ENCODE measurements at places on chromosomes 12 and 14. TPM values are rescaled to one million over a fixed set of nuclear protein-coding genes. Genes with fewer than 3 reads are reported as not detected.

DNA sequence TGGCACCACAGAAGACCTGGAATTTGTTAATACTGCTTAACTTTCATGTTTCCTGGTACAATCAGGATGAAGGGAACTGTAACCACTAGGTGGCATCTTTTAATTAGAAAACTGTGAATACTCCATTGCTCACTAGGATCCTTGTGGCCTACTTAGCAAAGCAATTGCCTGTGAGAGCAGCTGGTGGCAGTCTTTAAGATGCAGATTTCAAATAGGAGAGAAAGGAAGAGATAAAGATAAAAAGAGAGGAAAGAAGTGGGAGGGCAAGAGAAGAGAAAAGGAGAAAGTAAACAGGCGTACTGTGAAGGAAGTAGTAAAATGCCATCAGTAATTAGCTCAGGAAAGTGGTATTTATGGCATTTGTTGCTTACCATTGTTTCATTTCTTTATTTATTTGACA lies 114.5 kb downstream of the RAD51B start:
- peak; percentile 74 for ATAC-seq

DNA sequence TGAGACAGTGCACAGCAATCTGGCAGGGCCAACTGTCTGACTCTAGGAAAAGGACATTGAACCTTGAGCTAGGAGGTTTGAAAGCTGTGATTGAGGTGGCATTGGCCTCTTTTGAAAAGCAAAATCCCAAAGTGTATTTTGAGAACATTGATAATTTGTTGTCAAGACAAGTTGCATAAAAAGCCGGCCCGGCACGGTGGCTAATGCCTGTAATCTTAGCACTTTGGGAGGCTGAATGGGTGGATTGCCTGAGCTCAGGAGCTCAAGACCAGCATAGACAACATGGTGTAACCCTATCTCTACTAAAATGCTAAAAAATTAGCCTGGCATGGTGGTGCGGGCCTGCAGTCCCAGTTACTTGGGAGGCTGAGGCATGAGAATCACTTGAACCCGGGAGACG lies 331.6 kb downstream of the DUSP6 start:
- ATAC-seq = no peak

Gene GALNT16
- 15.0 TPM for total RNA-seq

- no peak for ATAC-seq
Measured at GRCh38 chr14:20470603-20470901, 1.3 kb downstream of the PNP start.

Gene VSX2
- 0.37 TPM for total RNA-seq

Gene ACSM4
- total RNA-seq = not detected

GRCh38 chr12:131944601-131945251 lies 5.0 kb upstream of the EP400 start:
- ATAC-seq = no peak

DNA sequence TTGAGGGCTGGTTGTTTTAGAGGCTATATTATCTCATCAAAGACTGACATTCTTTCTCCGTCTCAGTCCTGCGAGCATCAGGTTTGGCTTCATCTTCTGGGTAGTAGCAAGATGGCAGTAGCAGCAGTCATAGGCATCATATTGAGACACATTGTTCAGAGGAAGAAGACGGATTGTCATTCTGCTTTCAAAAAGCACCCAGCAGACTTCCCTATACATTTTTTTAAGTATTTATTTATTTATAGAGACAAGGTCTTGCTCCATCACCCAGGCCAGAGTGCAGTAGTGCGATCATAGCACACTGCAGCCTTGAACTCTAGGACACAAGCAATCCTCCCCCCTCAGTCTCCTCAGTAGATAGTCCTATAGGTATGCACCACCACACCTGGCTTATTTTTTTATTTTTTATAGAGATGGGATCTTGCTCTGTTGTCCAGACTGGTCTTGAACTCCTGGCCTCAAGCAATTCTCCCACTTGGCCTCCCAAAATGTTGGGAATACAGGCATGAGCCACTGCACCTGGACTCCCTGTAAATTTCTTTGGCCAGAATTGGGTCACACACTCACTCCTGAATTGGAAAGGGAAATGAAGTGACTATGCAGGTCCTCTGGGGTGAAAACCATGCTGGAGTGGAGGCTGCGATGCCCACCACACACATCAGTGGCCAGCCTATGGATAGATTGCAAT lies 125.4 kb downstream of the SLC38A6 start:
- ATAC-seq = no peak

Gene KLRF1
- total RNA-seq = not detected

GRCh38 chr14:20460458-20461224 lies 593 bp downstream of the PIP4P1 start:
- peak; percentile 10 for ATAC-seq

DNA sequence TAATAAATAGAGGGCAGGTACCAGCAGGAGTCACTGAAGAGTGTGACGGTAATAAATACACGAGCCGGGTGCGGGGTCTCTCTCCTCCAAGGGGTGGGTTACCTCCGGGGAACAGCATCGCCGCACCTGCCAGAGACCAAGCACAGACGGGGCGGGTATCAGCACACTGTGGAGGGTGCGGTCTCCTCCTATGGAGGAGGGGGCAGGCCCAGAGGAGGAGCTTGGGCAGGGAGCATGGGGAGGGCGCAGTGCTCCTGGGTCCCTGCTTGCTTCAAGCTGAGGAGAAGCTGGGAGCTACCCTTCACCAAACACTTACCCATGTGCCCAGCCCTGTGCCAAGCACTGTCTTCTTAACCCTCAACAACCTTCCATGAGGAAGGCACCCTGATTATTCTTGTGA lies 12.8 kb downstream of the PGF start:
- no peak for ATAC-seq

DNA sequence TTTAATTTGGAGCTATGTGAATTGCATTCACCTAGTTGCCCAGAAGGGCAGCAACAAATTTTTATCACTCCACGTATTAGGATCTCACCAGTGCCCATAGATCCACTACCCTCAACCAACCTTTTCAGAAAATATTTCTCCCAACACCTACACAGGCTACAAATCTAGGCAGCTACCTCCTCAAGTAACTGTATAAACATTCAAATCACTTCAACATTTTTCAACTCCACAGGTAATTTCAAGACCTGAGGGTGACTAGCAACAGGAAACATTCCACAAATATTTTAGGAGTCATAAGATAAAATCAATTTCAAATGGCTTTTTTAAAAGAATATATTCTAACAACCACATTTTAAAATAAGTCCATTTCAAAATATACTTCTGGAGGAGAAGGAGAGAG lies 12.9 kb downstream of the PHLDA1 start:
- ATAC-seq = no peak

- no peak for ATAC-seq
Measured at GRCh38 chr12:10512798-10513197, 7.1 kb downstream of the EIF2S3B start.

DNA sequence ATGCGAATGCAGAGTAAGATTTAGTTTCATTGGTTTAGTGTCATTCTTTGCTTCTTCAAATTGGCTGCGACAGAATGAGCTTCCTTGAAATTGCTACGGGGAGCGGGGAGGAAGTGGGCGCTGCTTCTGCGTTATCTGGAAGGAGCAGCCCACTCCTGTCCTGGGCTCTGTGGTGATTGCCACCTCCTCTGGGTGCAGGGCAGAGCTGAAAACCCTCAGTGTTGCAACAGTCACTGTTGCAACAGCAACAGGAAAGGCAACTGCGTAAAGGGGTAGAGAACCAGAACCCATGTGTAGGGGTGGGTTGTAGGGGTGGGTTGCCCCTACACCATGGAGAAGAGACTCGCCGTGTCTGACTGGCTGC lies 57.7 kb downstream of the MAX start:
- no peak for ATAC-seq

DNA sequence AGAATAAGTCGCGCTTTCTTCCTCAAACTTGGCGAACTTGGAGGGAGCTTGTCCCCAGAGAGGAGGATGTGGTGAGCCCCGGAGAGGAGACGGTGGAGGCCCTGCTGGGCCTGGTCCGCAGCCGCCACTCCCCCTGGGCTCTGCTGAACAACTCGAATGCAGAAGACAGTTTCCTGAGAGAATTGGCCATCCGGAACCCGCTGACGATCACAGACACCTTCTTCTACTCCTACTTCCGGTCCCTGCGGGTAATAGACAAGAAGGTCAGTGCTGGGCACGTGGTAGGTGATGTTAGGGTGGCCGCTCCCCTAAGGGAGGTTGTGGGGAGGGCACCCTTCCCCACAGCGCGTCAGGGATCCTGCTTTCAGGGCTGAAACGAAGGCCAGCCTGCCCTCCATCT lies 1.6 kb downstream of the LRRC43 start:
- ATAC-seq = no peak

DNA sequence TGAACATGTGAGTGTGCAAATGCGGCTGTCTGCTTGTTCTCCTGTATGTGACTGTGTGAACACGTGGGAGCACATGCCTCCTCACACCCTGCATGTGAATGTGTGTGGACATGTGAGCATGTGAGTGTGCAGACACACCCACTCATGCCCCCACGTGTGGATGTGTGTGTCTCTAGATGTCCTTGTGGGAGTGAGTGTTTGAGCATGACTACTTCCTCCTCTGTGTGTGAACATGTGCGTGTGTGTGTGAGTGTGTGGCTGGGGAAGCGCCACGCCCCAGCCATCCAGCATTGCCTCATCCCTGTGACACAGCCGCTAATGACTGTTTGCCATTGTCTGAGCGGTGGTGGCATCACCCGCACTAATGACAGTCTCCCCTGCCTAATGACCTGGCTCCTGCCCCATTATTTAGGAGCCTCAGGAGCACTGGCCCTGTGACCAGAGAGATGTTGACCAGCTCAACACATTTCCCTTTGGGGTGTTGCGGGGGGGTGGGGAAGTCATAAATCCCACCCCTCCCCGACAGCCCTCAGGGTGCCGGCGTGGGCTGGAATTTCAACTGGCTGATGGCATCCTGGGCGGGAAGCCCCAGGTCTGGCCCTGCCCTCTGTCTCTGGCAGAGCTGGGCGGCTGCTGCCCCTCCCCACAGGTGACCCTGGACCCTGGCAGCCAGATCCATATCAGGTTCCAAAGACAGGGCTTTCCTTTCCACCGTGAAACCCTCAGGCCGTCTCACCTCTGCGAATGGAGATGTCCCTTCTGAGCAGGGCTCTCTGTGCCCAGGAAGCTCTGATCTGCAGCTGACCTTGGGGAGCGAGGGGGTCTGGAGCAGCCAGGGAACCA lies 11.5 kb upstream of the KRT80 start:
- peak; percentile 92 for ATAC-seq

Gene ADGRD1
- total RNA-seq = 1.1 TPM

GRCh38 chr12:57225680-57226210 lies 3.8 kb upstream of the SHMT2 start:
- ATAC-seq = no peak

GRCh38 chr14:84312551-84312950 lies 1217.4 kb upstream of the FLRT2 start:
- no peak for ATAC-seq

DNA sequence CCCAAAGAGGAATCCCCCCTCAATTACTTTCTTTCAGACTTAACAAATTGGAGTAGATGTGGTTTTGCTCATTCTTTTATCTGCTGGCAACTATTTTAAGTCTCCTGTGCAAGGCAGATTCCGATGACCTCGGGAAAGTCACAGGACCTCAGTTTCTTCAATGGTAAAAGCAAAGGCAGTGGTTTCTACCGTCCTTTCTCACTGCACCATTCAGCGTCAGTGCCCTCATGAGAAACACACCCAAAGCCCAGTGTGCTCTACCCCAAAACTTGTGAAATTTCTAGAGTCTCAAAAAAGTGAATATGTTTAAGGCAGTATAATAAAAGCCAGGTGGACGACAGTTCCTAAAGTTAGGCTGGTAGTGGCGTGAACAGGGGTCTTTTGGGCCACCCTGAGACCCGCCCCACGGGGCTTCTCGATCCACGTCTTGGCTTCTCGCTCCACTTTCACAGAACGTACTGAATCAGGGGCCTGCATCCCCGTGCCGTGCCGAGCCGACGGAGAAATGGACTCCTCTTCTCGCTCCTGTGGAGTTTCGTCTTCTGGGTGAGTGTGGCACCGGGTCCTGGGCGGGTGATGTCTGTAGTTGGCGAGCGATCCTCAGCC lies 1.3 kb upstream of the ARHGAP5 start:
- ATAC-seq = peak; percentile 19

All from motor neuron (in vitro differentiated cells).